ENCODE measurements at places on chromosomes 2 and 18. TPM values are rescaled to one million over a fixed set of nuclear protein-coding genes. Genes with fewer than 3 reads are reported as not detected.
A peak's percentile ranks its signal among the peaks of the same experiment; 100 is the strongest.

- DNase-seq = no peak
Observed at GRCh38 chr2:157426477-157426994, 17.4 kb downstream of the CYTIP start.

DNA sequence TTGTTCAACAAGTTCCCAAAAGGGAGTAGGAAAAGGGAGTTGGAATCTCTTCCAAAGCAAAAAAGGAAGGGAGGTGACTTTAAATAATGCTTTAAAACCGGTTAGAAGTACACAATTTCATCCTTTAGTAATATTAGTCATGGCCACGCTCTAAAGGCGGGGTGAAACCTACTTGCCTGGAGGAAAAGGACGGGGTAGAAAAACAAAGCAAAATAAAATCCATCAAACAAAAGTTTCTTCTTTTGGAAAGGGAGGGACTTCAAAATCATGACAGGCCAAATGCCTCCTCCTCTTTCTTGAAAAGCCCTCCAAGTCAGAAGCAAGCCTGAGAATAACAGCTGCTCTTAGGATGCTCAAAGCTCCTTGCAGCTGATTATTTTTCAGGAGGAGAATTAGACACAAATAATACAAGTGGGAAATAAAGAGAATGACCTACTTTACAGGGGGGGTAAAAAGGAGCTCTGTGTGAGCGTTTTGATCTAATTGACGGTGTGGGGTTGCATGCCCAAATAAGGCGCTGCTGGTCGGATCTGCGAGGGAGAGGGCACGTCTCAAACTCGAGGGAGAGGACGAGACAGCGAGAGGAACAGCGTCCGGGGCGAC lies 1.8 kb upstream of the NPAS2 start:
- no peak for DNase-seq

DNA sequence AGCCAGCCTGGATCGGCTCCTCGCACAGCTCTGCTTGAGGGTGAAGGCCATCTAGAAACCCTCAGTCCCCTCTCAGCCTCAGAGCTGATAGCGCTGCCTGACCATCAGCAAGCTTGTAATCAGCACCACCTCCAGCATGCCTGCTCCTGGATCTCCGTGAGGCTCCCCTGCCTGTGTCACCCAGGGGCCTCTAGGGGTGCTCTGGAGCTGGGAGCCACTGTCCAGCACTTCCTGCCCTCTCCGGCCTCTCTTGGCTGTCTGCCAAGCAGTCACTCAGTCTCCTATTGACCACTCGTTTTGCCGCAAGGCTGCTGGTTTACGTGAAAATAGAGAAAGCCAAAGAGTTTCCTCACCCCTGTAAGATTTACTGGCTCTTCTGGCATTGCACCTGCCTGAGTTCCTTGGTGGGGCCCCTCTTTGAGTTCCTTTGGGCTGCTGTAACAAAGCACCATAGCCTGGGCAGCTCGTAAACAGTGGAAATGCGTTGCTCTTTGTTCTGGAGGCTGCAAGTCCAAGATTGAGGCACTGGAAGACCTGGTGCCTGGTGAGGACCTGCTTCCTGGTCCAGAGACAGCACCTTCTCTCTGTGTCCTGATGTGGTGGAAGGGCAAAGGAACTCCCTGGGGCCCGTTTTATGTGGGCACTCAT lies 17.9 kb downstream of the CAPN10 start:
- DNase-seq = peak; percentile 84

DNA sequence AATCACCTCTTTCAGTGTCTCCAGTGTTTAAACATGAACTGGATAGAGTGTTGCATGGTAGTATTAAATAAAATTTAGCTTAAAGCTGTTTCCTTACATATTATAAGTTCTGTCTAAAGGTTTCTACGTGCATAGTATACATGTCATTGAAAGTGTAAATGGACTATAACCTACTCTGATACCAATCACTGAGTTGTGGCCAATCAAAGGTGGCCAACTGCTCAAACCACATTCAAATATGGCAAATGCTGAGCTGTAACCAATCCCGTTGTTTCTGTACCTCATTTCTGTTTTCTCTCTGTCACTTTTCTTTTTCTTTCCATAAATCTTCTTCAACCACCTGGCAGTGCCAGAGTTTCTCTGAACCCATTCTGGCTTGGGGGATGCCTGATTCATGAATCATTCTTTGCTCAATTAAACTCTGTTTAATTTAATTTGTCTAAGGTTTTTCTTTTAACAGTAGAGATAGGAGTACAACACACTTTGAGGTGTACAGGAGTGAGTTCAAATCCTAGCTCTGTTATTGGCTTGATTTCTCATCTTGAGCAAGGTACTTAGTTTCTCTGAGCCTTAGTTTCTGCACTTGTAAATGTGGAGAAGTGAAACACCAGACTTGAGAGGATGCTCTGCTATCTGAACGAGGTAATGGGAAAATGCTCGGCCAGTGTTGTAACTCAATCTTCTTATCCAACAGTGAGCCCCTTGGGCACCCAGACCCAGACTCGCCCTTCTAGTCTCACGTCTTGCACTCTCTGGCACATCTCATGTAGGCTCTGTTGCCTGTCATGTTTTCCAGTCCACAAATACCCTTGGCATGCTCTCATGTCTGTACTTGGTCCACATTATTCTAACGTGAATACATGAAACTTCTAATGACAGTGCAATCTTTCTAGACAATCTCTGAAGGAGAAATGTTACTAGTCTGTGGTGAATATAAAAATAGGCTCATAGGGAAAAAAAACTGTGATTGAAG lies 228.0 kb downstream of the PIK3C3 start:
- no peak for DNase-seq

UPP2 gene
- total RNA-seq = not detected

DYNAP gene
- not detected for total RNA-seq

C2orf15 gene
- 3.1 TPM for total RNA-seq

All from colonic mucosa (tissue), 4 donors.